ENCODE measurements at places on chromosomes 13 and 19. TPM values are rescaled to one million over a fixed set of nuclear protein-coding genes. Genes with fewer than 3 reads are reported as not detected.

GRCh38 chr19:43731846-43732245 lies 16.0 kb downstream of the IRGC start:
- DNase-seq, result no peak

DNA sequence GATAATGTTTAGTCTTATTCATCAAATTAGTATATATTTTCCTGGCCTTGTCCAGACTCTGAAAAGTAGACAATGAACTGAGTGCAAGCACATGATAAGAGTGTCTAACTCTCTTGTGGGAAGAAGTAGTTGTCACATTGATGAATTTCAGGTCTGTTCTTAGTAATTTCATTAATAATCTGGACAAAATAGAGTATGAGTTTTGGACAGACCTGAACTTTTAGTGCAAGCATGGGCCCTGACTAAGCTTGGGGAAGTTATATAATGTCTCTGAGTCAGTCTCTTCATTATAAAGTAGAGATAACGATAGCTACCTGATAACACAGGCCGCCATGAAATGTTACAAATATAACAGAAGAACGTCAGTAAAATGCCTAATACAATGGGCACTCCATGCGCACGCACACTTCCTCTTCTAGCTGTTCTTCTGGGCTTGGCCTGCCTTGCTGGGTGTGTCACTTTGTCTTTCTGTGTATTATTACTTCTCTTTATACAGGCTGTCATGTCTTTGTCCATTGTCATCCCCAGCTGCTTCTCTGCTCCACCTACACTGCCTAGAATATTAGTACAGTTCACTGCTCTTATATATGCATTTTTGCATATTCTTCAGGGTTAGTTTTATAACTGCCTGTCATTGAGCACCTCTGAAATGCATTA lies 129.1 kb upstream of the HTR2A start:
- DNase-seq, result no peak

Gene BEST2
- not detected for total RNA-seq

Gene ZIK1
- 15.4 TPM for total RNA-seq

DNA sequence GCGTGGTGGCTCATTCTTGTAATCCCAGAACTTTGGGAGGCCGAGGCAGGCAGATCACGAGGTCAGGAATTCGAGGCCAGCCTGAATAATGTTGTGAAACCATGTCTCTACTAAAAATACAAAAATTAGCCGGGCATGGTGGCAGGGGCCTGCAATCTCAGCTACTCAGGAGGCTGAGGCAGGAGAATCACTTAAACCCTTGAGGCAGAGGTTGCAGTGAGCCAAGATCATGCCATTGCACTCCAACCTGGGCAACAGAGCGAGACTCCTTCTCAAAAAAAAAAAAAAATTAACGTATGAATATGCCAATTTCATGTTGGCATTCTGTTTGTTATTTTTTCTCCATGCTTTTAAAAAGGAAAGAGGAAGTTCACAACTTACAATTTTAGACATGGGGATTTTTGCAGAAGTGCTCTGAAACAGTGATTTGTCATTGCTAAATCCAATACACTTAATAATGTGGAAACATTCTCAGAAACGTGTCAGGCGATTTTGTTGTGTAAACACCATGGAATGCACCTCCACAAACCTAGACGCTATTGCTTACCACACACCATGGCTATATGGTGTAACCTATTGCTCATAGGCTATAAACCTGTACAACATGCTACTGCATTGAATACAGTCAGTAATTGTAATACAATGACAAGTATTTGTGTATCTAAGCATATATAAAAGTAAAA lies 115.9 kb upstream of the PCDH20 start:
- DNase-seq, result no peak

- DNase-seq, result no peak
Observed at GRCh38 chr13:74774264-74774663, 640.1 kb upstream of the KLF12 start.

DNA sequence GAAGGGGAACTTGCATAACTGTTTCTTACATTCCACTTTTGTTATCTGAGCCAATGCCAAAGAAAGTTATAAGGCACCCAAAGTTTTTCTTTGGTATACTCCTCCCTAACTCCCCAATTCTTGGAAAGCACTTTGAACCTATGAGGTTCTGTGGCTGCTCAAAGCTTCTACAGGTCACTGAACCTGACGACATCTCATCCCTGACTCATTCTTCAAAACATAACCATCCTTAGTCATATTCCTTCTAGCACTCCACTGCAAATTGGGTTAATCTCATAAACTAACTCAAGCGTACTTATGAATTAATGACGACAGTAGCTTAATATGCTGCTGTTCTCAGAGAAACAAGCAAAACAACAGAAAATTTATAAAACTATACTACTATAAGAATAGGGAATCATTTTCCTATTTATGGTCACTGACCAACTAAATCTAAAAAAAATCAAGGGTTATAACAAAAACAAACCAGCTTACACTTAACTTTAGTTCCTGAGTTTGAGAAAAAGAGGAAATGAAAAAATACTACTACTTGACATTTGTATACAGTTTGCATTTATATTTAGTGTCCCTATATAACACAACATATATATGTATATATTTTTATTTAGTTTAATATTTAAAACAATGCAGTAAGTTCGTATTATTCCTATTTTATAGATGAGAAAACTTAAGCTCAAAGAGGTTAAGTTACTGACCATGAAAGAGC lies 69.1 kb downstream of the CAB39L start:
- DNase-seq, result no peak

Gene MEDAG
- total RNA-seq, result 7.5 TPM

Gene ZFP82
- 15.5 TPM for total RNA-seq

GRCh38 chr13:30718661-30719524 lies 16.4 kb upstream of the ALOX5AP start:
- no peak for DNase-seq

Gene CYP2A7
- not detected for total RNA-seq

Gene TMEM255B
- total RNA-seq, result 1.7 TPM

- DNase-seq, result no peak
Observed at GRCh38 chr19:5115771-5116202, 146.9 kb downstream of the KDM4B start.

Gene DOHH
- total RNA-seq, result 8.5 TPM

Gene ZSCAN1
- 2.9 TPM for total RNA-seq

DNA sequence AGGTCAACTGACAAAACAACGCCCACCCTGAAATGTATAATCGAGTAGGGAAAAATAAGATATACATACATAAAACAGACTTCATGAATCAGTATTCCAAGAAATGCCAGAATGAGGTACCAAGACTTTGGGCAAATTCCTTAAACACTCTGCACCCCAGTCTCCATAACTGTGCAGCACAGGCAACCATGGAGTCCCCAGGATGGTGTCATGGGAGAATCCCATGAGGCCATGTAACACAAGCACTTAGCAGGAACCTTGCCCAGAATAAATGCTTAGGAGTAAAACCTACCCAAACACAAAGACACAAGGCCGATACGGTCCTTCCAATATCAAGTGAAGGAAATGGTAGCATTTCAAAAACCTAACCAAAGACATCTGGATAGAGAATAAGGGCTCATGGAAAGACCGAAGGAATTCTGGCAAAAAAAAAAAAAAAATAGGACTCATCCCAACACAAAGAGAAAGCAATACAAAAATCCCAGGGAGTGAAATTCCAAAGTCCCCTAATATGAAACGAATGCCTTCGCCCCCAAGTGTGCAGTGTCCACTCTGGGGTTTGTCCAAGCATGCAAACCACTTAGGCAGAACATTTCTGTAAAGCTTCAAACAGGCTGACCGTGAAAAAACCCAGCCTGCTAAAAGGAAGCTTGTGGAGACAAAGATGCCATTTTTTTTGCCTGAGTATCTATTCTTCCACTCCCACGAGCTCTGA lies 11.1 kb downstream of the ZC3H4 start:
- no peak for DNase-seq

DNA sequence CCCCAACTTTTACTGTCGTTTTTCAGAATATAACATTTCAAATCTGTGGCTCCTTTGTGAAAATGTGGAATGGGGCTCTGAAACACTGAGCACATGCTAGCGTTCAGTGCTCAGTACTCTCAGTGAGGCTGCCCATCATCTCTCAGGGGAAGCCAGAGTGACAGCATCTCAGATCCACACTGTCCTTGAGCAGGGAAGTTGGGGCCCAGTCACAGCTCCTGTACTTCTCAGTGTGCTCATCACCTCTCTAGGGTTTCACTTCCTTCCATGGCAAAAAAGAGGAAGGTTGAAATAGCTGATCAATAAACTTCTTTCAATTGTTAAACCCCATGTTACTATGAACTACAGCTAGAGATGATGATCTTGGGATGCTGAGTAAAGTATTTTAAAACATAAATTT lies 565.9 kb upstream of the SPRY2 start:
- DNase-seq, result no peak

DNA sequence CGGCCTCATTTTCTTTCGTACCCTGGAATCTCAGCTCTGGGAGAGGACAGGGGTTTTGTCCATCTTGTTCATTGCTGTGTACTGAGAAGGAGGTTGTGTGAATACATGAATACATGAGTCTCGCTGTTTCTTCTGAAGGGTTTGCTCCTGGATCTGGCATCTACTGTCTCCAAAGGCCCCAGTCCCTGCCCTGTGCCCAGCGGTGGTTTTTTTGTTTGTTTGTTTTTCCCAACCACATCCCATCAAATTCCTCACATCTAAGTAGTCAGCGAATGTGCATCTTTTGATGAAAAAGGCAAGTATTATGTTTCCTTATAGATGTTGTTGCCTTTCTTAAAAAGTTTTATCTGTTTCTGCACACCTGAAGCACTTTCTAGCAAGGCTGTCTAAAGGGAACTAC lies 12.5 kb downstream of the DCAF15 start:
- no peak for DNase-seq
